ENCODE measurements at places on chromosomes 16 and 17.

GRCh38 chr17:36094746-36095145 lies 4.8 kb upstream of the CCL3 start:
- DNase-seq: no peak

GRCh38 chr16:73192232-73192894 lies 144.4 kb upstream of the ZFHX3 start:
- DNase-seq: no peak

DNA sequence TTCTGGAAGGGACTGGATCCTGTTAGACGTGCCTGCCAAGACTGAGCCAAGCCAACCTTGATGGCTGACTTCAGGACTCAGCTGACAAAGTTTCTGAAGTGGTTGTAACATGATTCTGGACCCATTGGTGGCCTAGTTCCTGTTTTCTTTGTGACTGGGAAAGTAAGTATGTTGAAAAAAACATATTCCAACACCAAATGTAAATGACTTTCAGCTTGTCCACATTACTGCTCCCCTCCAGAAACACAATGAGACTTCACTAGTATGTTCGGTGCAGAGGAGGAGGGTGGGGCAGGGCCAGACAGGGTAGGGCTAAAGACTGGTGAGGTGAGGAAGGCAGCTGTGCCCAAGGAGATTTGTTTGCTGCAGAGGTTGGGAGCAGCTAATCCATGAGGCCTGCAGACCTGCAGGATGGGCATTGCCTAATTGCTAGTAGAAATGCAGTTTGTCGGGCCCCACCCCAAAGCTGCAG lies 26.4 kb downstream of the NMT1 start:
- DNase-seq: no peak

GRCh38 chr17:47726796-47727703 lies 6.0 kb upstream of the TBX21 start:
- DNase-seq: no peak

DNA sequence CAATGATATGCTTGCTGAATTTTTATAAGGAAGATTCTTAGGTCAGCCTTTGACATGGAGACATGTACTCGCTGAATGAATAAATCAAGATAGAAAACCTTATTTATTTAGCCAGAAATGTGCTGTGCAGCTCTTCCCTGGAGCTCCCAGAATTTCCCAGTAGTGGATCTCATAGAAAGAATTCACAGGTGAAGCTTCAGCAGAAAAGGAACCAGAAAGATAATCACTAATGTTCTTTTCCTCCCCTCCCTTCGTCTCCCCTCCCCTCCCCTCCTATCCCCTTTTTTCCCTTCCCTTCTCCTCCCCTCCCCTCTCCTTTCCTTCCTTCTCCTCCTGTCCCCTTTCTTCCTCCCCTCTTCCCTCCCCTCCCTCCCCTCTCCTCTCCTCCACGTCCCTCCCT lies 158.2 kb downstream of the MAP2K6 start:
- no peak for DNase-seq

DNA sequence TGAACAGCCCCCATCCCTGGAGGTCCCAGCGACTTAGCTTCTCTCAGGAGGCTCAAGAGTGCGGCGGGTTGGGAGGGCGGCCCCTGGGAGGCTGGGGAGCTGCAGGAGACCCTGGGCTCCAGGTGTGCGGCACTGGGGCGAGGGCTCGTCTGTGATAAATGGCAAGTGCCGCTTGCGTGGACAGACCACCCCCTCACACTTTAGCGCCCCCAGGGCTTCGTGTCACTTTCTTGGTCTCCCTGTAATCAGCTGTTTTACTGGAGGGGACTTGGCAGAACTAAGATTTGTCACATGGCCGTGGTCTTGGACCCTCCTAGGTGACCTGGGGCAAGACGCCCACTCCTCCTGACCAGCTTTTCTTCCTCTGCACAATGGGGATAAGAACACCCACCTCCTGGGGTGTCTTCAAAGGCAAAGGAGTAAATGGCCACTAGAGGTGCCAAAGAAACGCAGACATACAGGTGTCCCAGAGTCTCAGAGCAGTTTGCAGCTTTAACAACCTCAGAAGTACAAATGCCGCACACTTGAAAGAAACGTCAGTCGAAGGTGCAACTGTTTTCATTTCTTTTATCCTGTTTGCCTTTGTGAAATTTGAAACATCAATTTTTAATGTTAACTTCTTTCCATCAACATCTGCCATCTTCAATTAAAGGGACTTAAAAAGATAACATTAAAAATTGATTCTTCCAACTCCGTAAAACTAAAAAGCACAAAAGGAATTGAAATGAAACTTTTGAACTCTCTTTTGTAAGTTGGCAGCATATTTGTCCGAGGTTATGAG lies 946 bp downstream of the OSGIN1 start:
- no peak for DNase-seq

DNA sequence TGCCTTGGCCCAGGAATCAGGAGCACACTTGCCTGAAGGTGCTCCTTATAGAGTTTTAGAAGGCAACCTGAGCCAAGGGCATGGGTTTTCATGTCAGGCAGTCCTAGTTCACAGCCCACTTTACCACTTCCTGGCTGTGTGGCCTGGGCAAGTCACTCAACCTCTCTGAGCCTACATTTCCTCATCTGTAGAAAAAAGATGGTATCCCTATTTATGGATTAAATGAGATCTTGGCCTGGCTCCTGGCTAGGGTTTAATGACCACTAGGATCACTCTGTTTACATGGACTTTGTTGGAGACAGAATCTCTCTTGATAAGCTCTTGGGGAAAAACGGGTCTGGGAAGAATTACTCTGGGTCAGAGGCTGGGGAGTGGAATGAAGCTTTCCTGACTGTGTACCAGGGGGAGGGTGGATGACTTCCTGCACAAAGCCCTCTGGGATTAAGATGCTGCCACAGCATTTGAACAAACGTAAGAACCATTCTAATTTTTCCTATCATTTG lies 2.3 kb downstream of the MT2A start:
- DNase-seq: no peak

- no peak for DNase-seq
Observed at GRCh38 chr17:28897769-28898526, 415 bp upstream of the FLOT2 start.

DNA sequence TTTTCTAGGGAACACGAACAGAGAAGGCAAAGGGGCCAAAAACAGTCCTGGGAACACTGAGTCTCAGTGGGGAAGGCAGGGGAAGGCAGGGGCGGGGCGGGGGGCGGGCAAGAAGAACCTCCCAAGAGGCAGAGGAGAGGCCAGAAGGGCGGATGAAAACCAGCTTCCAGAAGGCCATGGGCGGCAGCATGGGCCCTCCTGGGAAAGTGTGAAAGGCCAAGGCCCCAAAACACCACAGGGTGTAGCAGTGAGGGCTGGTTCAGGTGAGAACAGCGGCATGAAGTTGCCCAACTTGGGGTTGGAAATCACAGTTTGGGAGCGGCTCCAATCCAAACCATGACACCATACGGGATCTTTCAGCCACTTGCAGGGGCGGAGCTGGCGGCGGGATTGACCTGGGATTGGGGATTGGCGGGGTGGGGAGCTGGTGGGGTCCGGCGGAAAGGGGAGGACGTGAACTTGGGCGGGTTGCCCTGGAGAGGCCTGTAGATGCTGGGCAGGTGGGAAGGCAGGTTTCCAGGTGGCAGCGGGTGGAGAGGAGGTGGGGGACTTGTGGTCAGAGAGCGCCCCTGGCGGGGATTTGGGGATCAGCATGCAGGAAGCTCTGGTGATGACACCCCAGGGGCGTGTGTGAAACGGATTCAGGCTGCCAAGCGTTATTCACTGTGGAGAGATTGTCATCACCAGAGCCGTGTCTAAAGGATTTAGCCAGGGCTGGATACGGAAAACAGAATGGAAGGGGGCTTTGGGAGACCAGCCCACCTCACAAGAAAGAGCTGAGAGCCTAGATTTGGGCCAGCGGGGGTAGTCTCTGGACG lies 80.9 kb downstream of the ARHGAP23 start:
- peak; percentile 93 for DNase-seq

DNA sequence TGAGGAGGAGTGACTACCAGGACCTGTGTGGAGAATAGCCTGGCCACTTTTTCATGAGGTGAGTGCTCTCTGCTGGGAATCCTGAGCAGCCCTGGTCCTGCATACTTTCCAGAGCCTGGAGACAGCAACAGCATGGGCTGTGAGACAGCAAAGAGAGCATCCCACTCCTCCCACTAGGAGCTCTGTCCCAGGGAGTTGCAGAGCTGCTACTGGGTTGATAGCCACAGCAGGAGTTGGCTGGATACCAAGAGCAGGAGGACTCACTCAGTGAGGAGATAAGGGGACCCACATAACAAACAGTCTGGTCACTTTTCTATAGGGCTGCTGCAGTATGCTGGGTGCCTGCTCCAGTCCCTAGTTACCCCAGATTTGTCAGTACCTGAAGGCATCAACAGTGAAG lies 439.3 kb upstream of the CDH8 start:
- no peak for DNase-seq

DNA sequence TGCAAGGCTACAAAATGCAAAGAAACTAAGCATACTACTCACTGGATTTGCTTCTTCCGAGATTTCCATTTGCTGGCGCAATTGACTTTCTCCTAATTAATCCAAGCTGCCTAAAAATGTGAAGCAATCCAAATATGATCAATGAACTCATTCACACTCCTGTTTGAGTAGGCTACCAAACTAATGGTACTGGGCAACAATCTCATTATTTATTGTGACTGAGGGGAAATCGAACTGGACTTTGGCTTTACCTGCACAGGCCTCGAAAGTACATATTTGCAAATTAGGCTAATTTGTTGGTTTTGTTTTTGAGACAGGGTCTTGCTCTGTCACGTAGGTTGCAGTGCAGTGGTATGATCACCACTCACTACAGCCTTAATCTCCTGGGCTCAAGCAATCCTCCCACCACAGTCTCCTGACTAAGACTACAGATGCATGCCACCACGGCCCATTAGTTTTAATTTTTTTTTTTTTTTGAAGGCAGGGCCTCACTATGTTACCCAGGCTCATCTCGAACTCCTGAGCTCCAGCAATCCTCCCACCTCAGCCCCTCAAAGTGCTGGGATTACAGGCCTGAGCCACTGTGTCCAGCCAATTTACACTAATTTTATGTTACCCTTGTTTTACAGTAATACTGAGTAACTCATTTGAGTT lies 2.6 kb downstream of the ERI2 start:
- no peak for DNase-seq

- DNase-seq: no peak
Observed at GRCh38 chr17:78774956-78775571, 7.0 kb downstream of the CYTH1 start.
